CD4-positive, alpha-beta T cell treated with Interleukin-15 for 1 hour (primary cell): ENCODE measurements at places on chromosomes 11 and 22.

DNA sequence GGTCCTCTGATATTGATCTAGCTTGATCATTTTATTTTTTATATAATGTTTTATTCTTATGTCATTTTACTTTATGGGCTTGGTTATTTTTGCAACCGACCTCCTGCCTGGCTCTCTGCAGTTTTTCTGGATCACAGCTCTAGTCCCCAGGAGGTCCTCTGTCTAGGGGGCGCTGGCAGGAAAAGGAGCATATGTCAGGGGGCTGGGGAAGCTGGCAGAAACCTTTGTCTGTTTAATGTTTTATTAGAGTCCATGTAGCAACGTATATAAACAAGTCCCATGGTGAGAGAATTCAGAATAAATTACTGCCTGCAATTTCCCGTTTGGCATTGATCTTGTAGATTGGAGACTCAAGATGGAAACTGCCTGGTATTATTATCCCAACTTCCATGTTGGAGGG lies 133.5 kb upstream of the ZBED5 start:
- DNase-seq = no peak

- DNase-seq = no peak
Measured at GRCh38 chr22:27460591-27461347, 340.8 kb downstream of the MN1 start.

- DNase-seq = no peak
Measured at GRCh38 chr11:66417000-66417399, 3.8 kb upstream of the NPAS4 start.

DNA sequence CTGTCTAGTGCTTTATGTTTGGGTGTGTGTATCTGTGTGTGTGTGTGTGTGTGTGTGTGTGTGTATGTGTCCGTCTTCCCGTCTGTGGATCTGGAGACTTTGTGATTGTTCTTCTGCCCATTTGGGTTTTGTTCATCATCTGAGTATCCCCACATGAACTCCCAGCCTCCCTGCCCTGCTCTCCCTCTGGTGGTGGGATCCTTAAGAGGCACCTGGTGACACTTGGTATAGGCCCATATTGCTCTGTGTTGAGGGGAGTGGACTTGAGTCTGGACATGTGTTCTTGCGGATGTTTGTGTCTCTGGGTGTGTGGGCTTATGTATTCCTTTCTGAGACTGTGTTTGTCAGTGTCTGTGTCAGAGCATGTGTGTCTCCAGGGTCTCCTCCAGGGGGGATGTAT lies 15.3 kb downstream of the RCOR2 start:
- no peak for DNase-seq

DNA sequence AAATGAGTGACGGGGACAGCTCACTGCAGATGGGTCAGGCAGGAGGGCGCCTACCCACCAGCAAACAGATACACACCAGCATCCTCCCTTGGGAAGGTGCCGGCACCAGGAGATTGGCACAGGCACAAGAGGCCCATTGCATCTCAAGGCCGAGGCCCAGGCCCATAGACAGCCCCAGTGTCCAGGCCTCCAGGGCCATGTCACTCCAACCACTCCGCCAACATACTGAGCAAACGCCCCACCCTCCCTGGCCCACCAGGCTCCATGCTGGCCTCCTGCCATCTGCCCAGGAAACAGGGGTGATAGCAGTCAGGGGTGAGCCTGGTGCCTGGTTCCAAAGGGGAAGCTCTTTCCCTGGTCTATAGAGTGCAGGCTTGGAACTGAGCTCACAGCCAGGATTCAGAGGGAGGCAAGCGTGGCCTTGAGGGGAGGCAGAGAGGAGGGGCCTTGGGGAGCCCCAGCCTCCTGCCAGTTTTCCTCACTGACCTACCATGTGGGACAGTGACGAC lies 34.7 kb downstream of the PISD start:
- DNase-seq = no peak

DNA sequence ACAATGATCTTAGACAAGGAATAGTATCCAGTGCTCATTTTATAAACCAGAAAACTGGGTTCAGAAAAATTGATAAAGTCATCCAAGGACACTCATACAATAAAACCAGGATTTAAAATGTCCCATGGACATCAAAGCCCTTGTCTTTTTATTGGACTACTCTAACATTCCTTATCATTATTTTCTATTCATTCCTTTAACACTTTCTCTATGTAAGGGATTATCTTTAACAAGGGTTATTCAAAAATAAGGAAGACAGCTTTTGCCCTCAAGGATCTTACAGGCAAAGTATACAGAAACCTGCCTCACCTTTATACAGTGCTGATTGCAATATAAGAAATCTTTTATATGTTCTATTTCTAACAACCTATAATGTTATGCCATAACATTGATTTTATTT lies 790.8 kb downstream of the DLG2 start:
- no peak for DNase-seq

DNA sequence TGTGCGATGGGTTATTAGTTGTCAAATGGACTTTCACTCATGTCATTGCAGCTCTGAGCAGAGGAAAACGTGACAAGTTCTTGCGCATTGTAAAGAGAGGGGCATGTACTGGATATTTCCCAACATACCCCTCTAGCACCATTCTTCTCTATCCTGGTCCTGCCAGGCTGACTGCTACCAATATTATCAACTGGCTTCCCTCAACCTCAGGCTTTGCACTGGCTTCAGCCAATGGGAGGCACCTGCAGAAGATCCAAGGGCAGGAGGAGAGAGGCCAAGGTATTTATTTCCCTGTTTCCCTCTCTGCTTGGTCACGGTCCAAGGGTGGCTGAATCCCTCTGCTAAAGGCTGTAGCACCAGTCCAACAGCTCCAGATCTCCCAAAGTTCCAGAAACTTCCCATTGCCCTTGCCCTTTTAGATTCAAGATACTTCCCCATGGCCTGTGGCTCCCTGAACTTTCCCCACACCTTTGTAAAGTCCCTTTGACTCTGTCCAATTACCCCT lies 175.6 kb upstream of the NECTIN1 start:
- DNase-seq = no peak

DNA sequence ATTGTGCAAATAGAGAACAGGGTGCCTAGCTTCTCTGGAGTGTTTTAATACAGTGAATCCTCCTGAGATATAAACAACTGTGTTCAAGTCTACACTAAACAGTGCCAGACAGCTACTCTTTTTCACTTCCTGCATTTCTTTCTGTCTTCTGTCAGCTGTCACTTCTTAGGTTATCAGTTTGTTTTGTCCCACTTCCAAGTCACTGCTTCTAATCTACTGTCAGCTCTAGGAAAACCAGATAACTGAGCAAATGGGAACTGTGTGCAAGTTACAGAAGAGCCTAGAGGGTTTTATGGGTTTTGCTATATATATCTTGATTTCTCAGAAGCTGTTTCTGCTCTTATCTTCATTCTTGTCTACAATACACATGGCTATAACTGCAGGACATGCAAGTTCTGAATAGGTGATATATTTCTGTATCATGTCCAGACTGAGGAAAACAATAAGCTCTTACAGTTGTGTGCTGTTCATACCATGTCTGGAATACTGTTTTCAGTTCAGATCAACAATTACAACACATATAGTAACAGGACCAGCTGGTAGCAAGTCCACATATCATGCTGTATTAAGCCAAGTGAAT lies 5.8 kb downstream of the PITPNB start:
- no peak for DNase-seq

- no peak for DNase-seq
Measured at GRCh38 chr11:126732981-126733380, 267.6 kb downstream of the KIRREL3 start.
